LHCN-M2 (cell line): ENCODE measurements at places on chromosomes 2 and 18.
A peak's percentile ranks its signal among the peaks of the same experiment; 100 is the strongest.

- DNase-seq, result no peak
Measured at GRCh38 chr18:68507781-68508180, 207.1 kb downstream of the TMX3 start.

- DNase-seq, result no peak
Measured at GRCh38 chr2:189527812-189528592, 52.6 kb downstream of the SLC40A1 start.

DNA sequence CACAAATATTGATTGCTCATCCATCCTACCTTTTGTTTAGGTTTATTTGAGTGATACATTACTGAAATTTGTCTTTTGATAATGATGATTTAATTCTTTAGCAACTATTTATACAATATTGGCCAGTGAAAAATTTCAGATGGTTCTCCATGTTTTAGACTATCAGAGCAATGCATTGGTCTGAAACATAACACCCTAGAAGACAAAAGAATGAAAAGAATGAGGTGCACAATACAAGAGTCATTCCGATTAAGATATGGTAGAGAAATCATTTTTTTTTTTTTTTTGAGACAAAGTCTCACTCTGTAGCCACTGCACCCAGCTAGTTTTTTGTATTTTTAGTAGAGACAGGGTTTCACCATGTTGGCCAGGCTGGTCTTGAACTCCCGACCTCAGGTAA is 197.4 kb upstream of the FAM98A start:
- no peak for DNase-seq

DNA sequence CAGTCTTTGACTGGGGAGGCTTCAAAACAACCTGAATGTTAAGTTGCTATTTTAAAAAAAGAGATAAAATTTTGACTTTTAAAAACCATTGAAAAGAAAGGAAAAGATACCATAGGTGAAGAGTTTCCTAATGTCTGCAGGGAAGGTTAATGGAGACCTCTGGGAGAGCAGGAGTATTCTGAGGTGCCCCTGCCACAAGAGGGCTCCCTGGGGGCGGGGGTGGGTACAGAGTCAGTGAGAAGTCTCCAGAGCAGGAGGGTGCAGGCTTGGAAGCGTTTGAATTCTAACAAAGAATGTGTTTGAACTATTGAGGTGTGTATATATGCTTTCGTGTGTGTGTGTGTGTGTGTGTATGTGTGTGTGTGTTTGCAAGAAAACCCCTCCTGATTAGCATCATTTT is 46.7 kb upstream of the ST6GAL2 start:
- DNase-seq, result no peak

DNA sequence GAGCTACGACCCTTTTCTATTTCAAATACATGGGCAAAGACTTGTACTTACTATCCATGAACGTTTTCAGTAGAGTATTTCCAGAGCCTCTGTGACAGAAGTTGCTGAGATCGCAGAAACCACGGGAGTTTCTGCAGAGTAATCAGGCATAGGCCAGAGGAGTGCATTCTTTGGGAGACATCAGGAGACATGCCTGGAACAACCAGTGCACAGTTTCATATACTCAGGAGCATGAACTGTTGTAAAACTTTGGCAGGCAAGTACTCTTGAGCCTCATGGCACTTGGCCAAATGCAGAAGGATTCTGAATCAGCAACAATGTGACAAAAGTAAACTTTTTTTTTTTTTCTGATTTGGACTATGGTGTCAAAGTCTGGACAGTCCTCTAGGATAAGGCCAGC is 307.1 kb downstream of the GRB14 start:
- DNase-seq, result peak; percentile 52

- peak; percentile 38 for DNase-seq
Measured at GRCh38 chr2:95158891-95159619, 593 bp downstream of the ZNF514 start.

- no peak for DNase-seq
Measured at GRCh38 chr2:100888601-100889000, 68.7 kb downstream of the NPAS2 start.

GRCh38 chr2:101038455-101039255 is 36.6 kb downstream of the RPL31 start:
- peak; percentile 11 for DNase-seq

GRCh38 chr18:10330428-10330827 is 124.0 kb upstream of the APCDD1 start:
- DNase-seq, result no peak

- peak; percentile 92 for DNase-seq
Measured at GRCh38 chr2:58107803-58108710, 61.5 kb downstream of the VRK2 start.
